ENCODE measurements at places on chromosomes 16 and 17.

DNA sequence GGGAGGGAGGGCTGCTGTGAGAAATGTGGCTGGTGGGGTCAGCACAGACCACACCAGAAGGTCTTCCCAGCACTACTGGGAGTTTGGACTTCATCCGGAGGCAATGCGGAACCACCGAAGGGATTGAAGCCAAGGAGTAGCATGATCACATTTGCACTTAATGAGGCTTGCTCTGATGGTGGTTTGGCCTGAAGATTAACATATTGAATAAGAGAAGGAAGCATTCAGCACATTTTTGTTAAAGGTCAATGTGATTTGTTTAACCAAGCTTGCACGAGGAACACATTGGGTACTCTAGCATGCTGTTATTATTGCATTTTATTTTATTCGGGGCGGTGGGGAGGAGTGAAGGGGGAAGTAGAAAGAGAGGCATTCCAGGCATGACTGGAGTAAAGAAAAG lies 378.6 kb downstream of the UTP18 start:
- no peak for DNase-seq

- DNase-seq: no peak
Observed at GRCh38 chr16:84832488-84833143, 12.8 kb downstream of the CRISPLD2 start.

GRCh38 chr17:15483431-15483830 lies 16.0 kb upstream of the CDRT4 start:
- no peak for DNase-seq

GRCh38 chr17:5127910-5128309 lies 12.1 kb downstream of the USP6 start:
- DNase-seq: no peak

DNA sequence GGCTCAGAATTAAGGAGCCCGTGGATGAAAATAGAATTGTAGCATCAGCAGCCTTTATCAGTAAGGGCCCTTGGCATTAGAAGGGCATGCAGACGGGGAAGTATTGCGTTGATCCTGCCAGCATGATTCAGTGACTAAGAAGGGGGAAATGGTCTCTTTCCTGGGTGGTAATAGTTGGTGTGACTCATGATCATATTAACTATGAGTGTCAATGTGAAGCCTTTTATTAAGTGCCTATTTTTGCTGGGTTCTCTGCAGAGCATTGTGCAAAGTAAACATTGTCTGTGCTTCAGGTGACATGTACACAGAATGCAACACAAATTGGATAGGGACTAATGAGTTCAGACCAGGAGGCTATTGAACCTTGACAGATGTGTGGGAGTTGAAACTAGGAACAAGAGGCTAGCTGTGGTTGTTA lies 24.5 kb downstream of the RCVRN start:
- DNase-seq: no peak

GRCh38 chr16:49622421-49623402 lies 233.2 kb downstream of the ZNF423 start:
- DNase-seq: no peak

- no peak for DNase-seq
Observed at GRCh38 chr16:27690608-27691007, 140.7 kb downstream of the KATNIP start.

GRCh38 chr17:19398301-19399181 lies 11.6 kb upstream of the MFAP4 start:
- DNase-seq: no peak

DNA sequence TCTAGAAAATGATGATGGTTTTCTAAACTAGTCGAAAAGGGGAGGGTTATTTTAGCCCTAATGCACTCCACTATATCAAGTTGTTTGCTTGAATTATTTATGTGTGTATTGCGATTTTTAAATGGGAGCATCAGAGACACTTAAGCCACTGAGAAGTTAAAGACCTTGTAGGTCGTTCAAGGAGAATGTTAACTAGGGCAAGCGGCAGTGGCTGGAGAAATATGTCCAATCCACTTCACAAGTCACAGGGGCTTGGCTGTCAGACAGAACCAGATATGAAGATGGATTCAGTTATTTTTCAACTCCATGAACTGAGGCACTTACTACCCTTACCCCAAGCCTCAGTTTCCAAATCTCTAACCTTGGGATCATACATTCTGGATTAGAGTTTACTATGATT lies 702.0 kb downstream of the CDH11 start:
- DNase-seq: no peak

DNA sequence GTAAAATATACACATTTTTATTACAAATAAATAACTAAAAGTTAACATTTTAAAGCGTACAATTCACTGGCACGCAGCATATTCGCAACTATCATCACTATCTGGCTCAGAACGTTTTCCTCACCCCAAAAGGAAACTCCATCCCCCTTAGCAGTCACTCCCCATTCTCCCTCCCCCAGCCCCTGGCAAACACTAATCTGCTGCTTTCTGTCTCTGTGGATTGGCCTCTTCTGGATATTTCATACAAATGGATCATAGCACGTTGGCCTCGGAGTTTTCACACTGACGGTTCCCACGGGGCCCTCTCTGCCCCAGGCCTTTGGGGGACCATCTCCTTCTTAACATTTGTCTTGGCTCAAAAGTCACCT lies 64.6 kb downstream of the RTN4RL1 start:
- DNase-seq: no peak

DNA sequence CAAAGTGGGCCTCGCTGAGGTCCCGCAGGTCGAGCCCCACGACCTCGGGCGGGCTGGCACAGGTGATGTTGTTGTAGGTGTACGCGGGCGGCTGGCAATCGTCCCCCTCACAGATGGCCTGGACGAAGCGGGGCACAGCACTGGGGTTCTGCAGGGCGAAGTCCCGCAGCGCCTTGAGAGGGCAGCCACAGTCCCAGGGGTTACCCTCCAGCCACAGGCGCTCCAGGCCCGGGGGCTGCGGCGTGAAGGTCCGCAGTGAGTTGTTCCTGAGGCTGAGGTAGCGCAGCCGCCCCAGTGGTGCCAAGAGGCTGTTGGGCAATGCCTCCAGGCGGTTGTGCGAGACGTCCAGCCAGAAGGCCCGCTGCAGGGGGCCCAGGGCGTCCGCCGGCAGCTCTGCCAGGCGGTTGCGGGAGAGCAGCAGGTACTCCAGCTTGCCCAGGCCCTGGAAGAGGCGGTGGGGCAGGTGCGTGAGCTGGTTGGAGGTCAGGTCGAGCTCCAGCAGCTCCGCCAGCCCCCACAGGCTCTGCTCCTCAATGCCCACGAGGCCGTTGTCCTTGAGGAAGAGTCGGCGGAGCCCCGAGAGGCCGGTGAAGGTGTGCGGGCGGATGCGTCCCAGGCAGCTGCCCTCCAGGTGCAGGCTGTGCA lies 2.8 kb downstream of the IGFALS start:
- no peak for DNase-seq

GRCh38 chr16:54055864-54056263 lies 230.7 kb downstream of the IRX3 start:
- no peak for DNase-seq

DNA sequence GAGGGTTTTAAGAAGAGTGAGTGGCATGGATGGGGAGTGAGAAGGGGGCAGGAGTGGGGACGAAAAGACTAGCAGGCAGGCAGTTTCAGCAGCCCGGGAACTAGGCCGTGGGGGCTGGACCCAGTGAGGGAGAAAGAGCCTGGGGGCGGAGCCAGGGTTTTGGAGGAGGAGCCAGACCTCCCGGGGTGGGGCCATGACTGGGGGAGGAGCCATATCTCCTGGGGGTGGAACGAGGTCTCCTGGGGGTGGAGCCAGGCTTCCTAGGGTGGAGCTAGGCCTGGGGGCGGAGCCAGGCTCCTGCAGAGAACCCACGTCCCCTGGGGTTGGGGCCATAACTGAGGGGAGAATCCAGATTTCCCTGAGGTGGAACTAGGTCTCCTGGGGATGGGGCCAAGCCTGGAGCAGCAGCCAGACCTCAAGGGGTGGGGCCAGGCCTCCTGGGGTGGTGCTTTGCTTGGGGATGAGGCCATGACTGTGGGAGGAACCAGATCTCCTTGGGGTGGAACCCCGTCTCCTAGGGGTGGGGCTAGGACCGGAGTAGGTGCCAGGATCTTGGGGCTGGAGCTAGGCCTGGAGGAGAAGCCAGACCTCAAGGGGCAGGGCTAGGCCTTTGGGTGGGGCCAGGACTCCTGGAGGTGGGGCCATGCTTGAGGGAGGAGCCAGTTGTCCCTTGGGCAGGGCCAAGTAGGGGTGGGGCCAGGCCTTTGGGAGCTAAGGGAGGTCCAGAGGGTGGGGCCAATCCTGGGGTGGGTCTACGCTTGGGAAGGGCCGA lies 41.7 kb upstream of the JPH3 start:
- DNase-seq: peak; percentile 17

DNA sequence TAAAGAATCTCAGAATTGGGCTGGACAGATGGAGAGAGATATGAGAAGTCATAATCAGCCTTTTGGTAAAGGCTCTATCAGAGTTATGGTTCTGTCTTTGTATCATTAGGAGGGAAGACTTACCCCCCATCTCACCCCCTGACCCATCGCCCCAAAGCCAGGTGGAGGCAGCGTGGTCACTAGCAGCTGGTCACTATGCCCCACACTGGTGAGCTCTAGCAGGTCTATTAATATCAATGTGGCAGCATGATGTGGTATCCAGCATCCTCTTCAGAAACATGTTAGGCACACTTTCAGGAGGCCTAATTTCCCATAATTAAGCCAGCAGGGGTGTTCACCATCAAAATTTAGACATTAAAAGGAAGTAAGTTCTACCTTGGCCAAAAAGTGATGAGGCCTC lies 183.8 kb upstream of the COX10 start:
- DNase-seq: no peak

DNA sequence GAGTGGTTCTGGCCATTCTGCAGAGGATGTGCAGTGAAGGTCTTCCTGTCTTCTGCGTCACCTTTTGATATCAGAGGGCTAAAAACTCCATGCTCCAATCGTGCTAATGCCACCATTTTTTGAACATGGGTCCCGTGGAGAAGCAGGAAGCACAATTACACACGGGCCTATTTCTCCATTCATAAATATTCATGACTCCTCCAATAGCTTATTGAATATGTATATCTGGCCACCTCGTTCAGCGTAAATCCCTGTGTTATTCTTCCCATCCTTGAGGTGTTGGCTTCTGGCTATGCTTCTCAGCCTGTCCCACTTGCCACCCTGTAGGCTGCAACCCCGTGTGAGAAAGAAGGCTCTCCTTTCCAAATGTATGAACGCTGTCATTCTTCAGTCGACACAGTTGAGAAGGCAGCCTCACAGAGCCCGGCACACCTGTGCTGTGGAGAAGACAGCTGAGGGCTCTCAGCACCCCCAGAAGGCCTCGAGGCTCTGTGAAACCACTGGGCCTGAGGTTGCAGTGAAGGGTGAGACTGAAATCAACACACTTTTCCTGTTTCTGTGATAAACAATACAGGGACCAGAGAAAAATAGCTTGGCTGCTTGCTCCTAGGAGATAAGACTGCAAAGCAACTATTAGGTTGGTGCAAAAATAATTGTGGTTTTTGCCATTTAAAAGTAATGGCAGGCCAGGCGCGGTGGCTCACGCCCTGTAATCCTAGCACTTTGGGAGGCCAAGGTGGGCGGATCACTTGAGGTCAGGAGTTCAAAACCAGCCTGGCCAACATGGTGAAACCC lies 4.9 kb upstream of the ANKRD40CL start:
- no peak for DNase-seq

- DNase-seq: no peak
Observed at GRCh38 chr17:56111706-56112485, 41.4 kb upstream of the ANKFN1 start.

DNA sequence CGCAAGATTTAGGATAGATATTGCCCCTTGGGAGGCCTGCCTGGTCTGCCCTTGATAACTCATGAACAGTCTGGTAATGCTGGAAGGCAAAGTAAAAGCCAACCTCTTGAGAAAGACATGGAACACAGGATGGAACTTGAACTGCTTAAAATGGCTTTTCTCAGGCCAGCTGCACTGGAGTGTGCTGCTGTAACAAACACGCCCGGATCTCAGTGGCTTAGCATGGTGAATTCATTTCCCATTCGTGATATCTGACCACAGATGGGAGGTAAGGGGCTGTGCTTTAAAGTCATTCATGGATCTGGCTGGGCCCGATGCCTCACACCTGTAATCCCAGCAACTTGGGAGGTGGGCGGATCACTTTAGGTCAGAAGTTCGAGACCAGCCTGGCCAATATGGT lies 113.2 kb downstream of the WWOX start:
- no peak for DNase-seq

- no peak for DNase-seq
Observed at GRCh38 chr17:29141514-29141876, 38.7 kb downstream of the MYO18A start.

DNA sequence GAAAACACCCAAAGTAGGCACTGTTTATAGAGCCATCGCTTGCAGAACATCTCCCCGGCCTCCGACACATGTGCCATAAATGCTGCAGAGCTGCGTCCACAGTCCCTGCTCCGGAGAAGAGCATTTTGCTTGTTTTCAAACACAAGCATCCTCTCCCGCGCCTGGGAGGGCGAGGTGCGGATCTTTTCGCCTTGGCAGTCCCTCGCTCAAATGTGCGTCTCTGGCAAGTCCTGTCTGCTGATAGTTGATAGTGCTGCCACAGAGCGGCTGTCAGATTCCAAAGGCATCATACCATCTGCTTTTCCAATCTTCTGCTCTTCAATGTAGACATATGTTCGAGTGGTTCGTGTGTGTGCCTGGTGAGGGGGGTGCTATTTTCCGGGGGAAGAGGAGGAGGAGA lies 603.7 kb downstream of the MAF start:
- no peak for DNase-seq

DNA sequence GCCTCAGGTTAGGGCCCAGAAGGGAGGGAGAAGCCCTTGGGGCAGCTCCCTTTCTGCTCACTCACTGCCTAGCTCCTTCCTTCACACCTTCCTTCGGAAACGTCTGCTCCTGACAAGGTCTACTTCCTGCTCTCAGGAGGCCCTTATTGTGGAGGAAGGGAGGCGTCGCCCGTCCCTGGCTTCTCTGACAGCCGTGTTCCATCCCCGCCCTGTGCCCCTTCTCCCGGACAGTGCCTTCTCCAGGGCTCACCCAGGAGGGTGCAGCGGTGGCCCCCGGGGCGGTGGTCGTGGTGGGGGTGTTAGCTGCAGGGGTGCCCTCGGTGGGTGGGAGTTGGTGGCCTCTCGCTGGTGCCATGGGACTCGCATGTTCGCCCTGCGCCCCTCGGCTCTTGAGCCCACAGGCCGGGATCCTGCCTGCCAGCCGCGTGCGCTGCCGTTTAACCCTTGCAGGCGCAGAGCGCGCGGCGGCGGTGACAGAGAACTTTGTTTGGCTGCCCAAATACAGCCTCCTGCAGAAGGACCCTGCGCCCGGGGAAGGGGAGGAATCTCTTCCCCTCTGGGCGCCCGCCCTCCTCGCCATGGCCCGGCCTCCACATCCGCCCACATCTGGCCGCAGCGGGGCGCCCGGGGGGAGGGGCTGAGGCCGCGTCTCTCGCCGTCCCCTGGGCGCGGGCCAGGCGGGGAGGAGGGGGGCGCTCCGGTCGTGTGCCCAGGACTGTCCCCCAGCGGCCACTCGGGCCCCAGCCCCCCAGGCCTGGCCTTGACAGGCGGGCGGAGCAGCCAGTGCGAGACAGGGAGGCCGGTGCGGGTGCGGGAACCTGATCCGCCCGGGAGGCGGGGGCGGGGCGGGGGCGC lies 231.9 kb downstream of the SEC14L1 start:
- DNase-seq: peak; percentile 58

GRCh38 chr17:70407506-70407905 lies 238.2 kb downstream of the KCNJ2 start:
- DNase-seq: no peak

GRCh38 chr17:41329279-41329948 lies 13.9 kb upstream of the KRTAP17-1 start:
- DNase-seq: no peak

- no peak for DNase-seq
Observed at GRCh38 chr17:29051194-29051593, 8.3 kb downstream of the PIPOX start.

- DNase-seq: no peak
Observed at GRCh38 chr16:83310816-83311215, 497.0 kb upstream of the HSBP1 start.
